ENCODE measurements at places on chromosomes 4 and X.

DNA sequence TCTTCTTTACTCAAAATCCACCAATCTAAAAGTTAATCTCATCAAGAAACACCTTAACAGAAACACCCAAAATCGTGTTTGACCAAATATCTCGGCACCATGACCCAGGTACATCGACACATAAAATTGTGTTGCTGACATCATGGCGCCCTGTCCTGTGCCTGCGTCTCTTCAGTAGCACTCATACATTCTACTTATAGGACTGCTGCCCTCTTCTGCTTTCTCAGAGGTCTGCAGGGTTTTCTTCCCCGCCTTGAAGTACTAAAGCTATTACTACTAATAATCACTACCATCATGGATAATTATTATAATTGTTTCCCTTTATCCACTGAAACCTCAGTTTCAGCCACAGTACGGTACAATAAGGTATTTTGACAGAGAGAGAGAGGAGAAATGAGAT, 1403.1 kb upstream of the TENM3 start:
- DNase-seq: no peak

- peak; percentile 53 for DNase-seq
These were observed 21.7 kb upstream of the CD40LG start for GRCh38 chrX:136626237-136626636.

DNA sequence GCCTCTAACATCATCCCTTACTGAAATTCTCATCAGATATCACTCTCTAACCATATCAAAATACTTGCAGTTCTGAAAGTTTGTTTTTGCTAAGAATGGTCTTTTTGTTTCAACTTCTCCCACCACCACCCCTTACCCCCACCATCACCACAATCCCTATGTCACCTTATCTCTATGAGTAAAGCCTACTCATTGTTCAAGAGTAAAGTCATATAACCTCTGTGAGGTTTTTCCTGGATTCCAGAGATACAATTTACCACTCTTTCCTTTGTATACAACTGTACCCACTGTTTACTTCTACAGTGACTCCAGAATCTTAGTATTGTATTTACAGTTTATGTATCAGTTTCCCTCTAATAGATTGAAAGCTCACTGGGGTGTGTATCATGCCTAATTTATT, 158.0 kb upstream of the PCDH10 start:
- no peak for DNase-seq

DNA sequence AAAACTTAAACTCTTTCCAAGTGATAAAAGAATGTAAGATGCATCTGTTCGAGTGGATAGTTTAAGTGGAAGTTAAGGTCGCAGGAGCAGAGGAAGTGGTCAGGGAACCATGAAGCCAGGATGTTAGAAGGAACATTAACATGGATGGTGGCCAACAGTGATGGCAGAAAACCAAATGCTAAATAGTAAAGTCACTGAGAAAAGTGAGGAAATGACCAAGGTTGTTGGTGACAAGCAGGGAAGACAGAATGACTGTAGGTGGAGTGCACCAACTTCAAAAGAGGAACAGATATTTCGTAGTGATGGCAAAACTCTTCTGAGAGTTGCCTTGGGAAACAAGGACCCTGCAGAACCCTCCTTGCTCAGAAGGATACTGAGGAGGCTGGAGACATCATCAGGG, 226.2 kb downstream of the PALLD start:
- DNase-seq: no peak

GRCh38 chrX:96971812-96972211, 88.1 kb downstream of the RPA4 start:
- no peak for DNase-seq

GRCh38 chrX:135740681-135741149, 27.3 kb downstream of the CT45A1 start:
- peak; percentile 5 for DNase-seq

GRCh38 chrX:55450259-55450658, 1.7 kb upstream of the MAGEH1 start:
- no peak for DNase-seq

DNA sequence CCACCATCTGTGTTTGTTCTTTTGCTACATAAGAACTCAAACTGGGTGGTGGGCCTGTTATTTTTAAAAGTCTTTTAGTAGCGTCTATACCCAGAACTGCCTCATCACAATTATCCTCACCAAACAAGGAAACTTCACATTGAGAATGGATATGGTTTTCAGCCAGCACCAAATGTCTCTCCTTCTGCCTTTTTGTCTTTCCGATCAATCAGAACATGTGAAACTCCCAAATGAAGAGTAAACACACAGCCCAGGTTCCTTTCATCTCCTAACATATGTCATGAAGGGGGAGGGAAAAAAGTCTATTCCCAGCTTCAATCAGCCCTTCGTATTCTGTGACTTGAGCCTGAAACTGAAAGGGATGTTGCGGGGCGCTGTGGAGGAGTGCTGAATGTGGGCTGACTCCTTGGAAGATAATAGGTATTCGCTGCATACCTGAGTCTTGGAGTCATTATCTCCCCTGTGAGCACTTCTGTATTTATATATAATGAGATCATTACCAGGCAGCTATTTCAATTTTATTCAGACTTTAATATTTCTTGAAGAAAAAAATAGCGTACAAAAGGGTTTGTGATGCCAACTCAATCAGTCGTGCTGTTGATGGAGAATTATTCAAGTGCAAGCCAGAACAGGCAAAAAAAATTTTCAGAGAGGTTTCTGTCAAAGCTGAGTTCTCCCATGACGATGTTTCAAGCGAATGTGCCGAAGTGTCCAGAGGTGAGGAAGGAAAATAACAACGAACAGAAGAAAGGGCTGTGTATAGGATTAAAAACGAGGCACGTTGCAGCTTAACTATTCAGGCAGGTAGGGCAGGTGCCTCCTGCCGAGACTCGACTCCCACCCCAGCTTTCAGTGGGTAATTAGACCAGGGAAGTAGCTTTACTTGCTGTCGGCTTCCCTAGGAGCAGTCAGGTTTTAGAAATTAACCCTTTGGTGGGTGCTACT, 163.9 kb upstream of the NOCT start:
- no peak for DNase-seq

GRCh38 chr4:27381815-27382214, 521.2 kb downstream of the STIM2 start:
- DNase-seq: no peak

DNA sequence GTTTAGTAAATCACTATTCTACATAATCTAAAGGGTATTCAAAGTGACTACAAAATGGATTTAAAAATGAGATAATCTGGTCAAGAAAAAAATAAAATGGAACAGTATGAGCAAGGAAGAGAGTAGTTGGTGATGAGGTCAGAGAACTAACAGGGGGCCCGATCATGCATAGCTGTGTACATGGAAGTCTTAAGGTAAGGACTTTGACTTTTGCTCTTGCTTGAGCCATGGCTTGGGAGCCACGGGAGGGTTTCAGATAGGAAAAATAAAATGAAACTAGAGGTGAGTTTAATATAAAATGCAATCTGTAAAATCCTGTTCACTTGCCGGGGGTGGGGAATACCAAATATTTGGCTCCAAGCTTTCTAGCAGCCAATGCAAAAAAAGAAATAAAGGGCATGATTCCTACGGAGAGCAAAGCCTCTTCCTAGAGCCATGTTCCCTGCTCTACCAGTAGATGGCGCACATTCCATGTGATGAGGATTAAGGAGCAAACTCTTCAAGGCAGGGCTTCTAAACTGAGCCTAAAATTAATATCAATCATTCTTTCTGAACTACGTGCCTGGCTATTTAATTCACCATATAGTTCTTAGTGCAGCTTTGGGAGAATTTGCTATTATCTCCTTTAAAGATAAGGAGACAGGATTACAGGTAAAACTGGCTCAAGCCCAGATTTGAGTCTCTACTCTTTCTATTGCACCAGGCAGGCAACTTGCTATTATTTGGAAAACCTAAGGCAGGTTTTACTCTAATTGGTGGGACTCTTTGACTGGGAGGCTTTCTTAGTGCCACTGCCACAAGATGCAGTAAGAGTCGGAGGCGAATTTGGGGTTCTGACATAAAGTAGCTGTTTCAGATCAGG, 6.8 kb upstream of the CLCN5 start:
- DNase-seq: peak; percentile 61

DNA sequence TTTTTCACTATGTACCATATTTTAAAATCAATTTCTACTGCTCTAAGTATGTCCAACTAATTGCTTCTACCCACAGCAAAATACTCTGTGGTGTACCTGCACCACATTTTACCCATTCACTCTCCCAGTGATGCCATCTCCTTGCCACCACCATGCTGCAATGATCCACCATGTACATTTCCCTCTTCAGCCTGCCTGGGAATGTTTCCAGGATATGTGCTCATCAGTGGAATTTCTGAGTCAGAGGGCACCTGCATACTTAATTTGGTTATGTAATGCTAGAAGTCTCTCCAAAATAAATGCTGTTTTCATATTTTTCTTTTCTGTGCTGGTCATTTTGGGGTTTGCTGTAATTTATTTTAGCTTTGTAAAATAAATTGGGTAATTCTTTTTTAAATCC, 33.2 kb upstream of the OCIAD2 start:
- no peak for DNase-seq

GRCh38 chr4:6306299-6306698, 36.6 kb downstream of the WFS1 start:
- DNase-seq: no peak

- DNase-seq: peak; percentile 36
These were observed 35.3 kb upstream of the VSIG4 start for GRCh38 chrX:66074920-66075879.

DNA sequence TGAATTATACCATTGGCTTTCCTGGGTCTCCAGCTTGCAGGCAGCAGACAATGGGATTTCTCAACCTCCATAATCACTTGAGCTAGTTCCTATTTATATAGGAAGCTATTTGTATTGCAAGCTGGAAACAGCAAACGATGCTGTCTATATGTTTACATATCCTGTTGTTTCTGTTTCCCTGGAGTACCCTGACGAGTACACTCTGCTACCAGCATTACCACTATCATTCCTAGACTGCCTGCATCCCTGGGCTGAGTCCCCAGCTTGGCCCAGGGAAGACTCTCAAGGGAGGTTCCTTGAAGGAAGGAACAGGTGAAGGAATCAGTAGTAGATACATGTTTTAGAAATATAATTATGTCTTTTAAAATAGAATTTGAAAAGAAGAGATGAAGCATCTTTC, 81.4 kb downstream of the EVC2 start:
- no peak for DNase-seq

- DNase-seq: no peak
These were observed 21.9 kb downstream of the CCKAR start for GRCh38 chr4:26468283-26468949.
